Activated T-helper 9 cell treated with anti-CD3 and anti-CD28 coated beads, Interleukin-2, amount 50 U/mL, for 16 hours (primary cell): ENCODE measurements at places on chromosomes 4 and X.
A peak's percentile ranks its signal among the peaks of the same experiment; 100 is the strongest.

DNA sequence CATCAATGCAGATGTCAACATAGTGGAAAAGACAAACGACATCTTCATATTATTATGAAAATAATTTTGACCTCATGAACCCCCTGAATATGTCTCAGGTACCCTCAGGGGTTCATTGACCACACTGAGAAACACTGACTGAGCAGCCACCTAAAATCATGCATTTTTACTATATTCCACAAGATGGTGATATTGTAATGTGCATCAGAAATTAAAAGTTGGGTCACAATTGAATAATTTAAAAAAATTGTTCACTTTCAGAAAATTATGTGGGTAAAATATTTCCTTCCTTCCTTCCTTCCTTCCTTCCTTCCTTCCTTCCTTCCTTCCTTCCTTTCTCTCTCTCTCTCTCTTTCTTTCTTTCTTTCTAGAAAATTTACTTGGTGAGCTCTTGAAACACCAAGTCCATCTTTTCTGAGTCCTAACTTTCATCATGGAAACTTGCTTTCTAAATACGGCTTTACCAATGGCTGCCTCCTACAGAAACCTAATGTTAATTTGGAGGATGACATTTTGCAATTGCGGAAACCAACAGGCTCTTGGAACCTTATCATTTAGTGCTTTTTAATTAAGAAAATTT lies 103.6 kb downstream of the RTL3 start:
- no peak for DNase-seq

GRCh38 chrX:64427787-64428186 lies 32.5 kb upstream of the MTMR8 start:
- DNase-seq: no peak

DNA sequence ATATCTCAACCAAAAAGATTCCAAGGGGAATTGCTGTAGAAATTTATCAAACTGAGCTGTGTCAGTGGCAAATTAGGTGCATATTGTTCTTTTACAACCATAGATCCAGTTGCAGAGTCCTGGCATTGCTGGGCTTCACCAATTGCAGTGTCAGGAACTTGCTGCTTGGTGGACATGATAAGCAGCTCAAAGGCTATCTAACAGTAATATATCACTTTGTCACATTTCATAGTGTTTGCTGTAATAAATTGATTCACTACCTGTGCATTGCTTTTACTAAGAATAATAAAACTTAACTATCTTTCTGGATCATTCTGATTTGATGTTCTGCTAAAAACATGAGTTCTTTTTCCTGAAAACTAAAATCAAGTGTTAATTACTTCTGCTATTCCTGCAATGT lies 30.9 kb upstream of the ACE2 start:
- DNase-seq: no peak

DNA sequence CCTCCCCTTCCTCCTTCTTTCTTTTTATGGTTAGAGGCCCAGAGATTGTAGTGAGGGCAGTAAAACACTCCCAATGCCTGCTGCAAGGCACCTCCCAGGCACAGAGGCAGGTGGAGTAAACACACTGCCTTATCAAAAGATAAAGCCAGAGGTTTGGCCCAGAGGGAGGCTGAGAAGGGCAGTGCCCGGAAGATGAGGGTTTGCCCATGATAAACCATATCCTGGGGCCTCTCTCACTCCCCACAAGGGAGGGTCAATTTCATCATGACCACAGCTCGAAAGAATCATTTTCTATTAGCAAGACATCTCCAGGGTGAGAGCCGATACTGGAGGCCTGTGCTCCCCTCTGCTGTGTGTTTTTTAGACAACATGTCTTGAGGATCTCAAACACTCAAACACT lies 98.5 kb upstream of the FAM9C start:
- DNase-seq: no peak

GRCh38 chrX:115067812-115068211 lies 50.4 kb upstream of the IL13RA2 start:
- DNase-seq: no peak

DNA sequence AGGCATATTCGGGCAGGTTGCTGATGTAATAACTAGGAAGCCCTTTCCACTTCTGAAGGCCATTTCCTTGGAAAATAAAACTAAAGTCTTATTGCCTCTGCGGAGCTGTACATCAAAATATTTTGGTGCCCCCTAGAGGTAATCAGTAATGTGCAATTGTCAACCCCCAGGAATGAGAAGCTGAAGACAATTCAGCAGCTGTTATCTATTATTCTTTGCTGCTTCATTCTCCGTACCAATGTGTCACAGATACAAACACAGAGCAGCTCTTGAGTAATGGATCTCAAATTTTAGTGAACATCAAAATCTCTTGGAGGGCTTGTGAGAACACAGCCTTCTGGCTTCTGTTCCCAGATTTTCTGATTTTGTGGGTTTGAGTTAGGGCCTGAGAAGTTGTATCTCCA lies 3.5 kb upstream of the SLIT2 start:
- DNase-seq: no peak

GRCh38 chr4:163591614-163592020 lies 97.1 kb downstream of the TMA16 start:
- DNase-seq: no peak

GRCh38 chr4:105106426-105106825 lies 40.2 kb upstream of the TET2 start:
- DNase-seq: no peak

- DNase-seq: peak; percentile 70
These were observed 1.5 kb downstream of the DCUN1D4 start for GRCh38 chr4:51844153-51845054.

DNA sequence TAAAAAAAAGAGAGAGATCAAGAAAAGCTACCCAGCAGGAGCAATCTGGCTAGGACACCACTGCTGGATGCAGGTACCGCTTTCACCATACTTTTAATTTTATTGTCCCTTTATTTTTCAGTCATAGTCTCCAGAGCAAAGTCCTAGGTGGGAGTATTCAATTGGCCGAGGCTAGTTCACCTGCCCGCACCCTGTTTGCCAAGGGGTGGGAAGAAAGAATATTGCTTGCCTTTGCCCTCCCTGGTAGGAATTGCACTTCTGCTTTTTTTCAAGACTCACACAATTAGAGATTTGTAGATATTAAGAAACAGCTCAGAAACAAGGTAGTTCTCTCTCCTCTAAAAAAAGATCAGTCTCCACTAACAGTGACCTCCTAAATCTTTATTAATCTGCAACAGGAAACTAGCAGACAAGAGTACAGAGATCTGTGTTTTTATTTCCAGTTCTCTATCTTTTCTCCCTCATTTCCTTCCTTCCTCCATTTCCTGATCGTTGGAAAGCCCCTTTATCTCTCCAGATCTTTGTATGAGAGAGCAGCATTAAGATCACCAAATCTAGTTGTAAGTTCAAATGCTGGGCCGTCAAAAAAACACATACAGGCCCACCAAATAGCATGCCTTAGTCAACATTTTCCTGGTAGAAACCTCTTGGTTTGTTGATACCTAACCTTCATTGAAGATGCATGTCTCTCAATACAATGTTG lies 9.4 kb upstream of the RPGR start:
- no peak for DNase-seq

DNA sequence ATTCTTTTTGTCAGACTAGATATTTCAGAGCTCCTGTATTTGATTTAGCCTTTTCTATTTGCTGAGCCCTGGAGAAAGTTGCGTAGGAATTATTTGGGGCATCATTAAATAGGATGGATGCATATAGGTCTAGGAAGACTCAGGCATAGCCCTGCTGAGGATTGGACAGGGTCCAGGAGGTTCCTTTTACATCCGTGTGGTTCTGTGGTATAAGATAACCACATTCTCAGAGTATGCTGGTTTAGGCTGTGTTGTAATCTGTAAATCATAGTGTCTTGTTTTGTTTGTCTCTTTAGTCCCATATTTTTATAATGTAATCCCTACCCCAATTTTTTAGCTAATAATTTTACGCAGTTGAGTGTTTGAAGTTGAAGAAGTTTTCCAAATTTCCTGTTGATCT lies 513.7 kb downstream of the RPA4 start:
- DNase-seq: no peak

- DNase-seq: no peak
These were observed 14.7 kb downstream of the CHST7 start for GRCh38 chrX:46588263-46588662.

DNA sequence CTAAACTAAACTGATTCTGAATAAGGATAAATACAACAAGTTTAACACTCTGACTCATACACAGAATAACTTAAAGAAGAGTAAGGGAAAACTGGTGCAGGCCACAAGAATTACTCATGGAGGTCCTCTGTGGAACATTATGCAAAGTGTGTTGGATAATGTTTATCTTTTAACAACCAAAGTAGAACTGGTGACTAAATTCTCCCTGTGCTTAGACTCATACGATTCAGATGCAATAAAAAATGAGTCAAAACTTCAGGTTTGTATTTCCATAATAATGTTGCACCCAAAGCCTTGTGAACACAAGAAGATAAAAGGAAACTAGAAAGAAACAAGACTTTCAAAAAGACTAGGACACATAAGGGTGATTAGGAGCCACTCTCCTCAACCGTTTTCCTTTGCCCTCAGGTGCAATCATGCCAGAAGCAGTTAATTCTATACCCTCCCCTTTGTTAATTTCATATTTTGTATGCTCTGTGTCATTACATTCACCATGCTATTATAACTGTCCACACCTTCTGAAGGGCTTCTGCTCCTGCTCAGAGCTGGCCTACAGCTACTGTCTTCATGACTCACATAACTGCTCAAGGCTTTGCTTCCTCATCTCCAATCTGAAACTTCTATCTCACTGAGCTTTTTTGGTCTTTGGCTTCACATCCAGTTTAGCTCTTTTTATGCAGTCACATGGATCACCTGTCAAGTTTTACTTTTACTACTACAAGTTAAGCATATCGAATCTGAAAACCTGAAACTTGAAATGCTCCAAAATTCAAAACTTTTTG lies 60.2 kb downstream of the KCNIP4 start:
- DNase-seq: no peak

GRCh38 chr4:119471259-119471658 lies 149.3 kb upstream of the FABP2 start:
- DNase-seq: no peak

- DNase-seq: no peak
These were observed 8.3 kb downstream of the HCCS start for GRCh38 chrX:11119313-11119943.

- DNase-seq: no peak
These were observed 688 bp downstream of the UFSP2 start for GRCh38 chr4:185424905-185425646.

GRCh38 chrX:81201671-81202455 lies at the start of the genes HMGN5 and SH3BGRL:
Gene HMGN5 (minus strand): TSS chrX:81201913. CDS start chrX:81121549, 80,364 bp downstream.
Gene SH3BGRL (plus strand): TSS chrX:81202102. CDS start chrX:81202201, 99 bp downstream.
- peak; percentile 43 for DNase-seq

- no peak for DNase-seq
These were observed 637 bp downstream of the MAMLD1 start for GRCh38 chrX:150363561-150364346.

- no peak for DNase-seq
These were observed 314.9 kb upstream of the TRAM1L1 start for GRCh38 chr4:117400039-117400835.

DNA sequence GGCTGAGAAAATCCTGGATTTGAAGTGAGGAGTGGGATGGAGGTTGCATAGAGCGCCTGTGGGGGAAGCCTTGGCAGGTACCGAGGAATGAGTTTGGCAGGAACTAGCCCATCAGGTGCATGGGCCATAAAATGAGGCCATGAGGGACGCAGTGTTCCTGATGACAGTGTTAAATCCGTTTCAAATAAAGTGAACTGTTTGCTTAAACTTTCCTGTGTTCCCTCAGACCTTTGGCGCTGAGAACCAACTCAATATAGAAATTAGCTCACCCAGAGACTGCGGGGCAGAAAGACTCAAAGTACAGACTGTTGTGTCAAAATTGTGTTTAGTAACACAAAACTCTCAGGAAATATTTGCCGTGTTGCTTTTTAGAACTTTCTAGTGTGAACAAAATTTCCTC lies 250.0 kb upstream of the NR3C2 start:
- DNase-seq: no peak
